ENCODE measurements at places on chromosomes 3 and 15.

GRCh38 chr3:170499562-170500156, 81.0 kb downstream of the CLDN11 start:
- DNase-seq, result peak; percentile 38

DNA sequence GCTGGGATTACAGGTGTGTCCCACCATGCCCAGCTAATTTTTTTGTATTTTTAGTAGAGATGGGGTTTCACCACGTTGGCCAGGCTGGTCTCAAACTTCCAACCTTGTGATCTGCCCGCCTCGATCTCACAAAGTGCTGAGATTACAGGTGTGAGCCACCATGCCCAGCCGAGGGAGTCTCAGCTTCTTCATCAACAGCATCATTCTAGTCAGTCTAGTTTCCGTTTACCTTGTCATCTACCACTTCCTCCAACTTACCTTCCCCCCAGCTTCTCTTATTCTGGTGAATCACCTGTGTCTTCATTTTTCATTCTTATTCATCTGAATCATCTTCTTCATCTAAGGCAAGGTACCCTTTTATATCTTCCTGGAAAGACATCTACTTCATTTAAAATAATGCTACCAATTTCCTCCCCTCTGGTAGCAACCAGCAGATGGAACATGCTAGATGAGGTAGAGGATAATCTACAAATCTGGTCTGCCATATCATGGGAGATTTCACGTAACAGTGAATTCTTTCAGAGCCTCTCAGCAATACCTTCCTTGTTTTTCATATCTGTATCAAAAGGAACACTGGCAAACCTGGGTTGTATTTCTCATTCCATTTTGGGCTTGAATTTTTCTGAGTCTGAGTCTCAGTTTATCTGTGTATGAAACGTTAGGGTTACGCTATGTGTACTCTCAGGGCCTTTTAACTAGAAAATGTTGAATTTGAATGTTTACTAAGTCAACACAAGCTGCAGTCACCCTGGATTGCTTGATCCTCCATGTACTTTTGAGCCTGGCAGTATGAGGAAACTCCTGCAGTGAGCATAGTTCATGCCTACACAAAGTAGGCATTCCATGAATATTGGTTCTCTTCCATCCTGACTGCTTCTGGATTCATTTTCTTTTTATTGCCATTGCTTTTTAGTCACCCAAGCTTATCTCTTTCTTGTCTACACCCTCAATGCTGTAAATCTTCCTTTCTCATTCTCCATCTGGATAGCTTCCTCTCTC, 16.8 kb downstream of the LPP start:
- DNase-seq, result no peak

- DNase-seq, result no peak
These were observed 96.3 kb downstream of the ZNF385D start for GRCh38 chr3:21654662-21655061.

GRCh38 chr15:39623529-39623931, 42.7 kb downstream of the THBS1 start:
- DNase-seq, result no peak

GRCh38 chr3:183277260-183277659, 24.2 kb downstream of the B3GNT5 start:
- DNase-seq, result no peak

DNA sequence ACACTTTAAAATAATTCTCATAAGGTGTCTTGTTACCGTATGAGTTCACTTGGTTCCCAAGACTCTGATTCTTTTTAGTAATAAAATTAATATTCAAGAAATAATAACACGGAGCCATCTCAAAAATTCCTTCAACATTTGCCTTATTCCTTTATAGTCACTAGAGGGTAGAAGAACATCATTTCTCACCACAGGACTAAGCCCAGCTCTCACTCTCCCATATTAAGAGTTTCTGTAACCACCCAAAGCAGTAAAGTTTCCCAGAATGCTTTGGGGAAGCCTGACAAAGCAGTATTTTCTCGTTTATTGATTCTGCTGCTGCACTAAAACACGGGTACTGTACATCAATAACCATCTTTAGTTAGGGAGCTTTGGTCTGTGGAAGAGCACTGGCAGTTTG, 114.9 kb downstream of the MCTP2 start:
- DNase-seq, result no peak

GRCh38 chr3:48475188-48475587, 28.7 kb downstream of the ATRIP start:
- no peak for DNase-seq

GRCh38 chr3:30671527-30672286, 65.3 kb downstream of the TGFBR2 start:
- no peak for DNase-seq

- DNase-seq, result no peak
These were observed 115.2 kb upstream of the STT3B start for GRCh38 chr3:31417486-31417885.

- DNase-seq, result no peak
These were observed 71.5 kb upstream of the KLF13 start for GRCh38 chr15:31255176-31255510.

- no peak for DNase-seq
These were observed 161.6 kb downstream of the SLC9A9 start for GRCh38 chr3:143686638-143687197.

- DNase-seq, result no peak
These were observed 156.6 kb downstream of the MECOM start for GRCh38 chr3:169506956-169507355.

- DNase-seq, result no peak
These were observed at the start of gene STRA6 for GRCh38 chr15:74202452-74203401. TSS of gene STRA6 (minus strand) at chr15:74202787. CDS start at chr15:74202267, 520 bp downstream.

GRCh38 chr15:22956257-22956977, 23.8 kb downstream of the CYFIP1 start:
- no peak for DNase-seq

GRCh38 chr3:196868297-196868661, 559 bp downstream of the SENP5 start:
- DNase-seq, result peak; percentile 45

GRCh38 chr3:71066356-71066755, 517.2 kb downstream of the FOXP1 start:
- DNase-seq, result no peak

DNA sequence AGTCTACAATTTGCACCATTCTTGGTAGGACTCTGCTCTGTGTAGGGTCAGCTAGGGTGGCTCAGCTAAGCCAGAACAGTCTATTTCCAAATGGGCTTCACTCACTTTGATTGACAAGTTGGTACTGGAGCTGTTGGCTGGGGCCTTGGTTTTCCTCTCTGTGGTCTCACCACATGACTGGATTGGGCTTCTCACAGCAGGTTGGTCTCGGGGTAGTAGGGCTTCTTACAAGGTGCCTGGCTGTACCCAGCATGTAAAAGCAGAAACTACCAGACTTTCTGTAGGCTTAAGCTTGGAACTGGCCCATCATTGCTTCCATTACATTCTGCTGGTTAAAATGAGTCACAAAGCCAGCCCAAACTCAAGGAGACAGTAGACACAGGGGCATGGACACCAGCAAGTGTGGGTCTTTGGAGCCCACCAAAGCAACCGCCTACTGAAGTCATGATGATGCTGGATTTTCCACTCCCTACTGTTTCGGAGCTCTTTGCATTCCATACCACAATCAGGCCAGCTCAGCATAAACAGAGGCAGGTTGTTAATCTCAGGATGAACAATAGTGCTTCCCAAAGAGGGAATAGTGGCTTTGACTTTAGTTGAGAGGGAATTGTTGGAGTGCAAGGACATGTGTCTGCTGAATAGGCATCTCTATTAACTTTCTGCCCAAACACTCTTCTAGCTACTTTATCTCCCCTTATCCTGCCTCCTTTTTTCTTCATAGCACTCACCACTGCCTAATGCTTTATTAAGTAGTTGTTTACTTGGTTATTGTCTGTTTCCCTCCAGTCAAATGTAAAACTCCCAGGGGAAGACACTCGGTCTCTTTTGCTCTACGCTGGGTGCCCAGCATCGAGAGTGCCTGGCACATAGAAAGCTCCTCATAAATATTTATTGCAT, 78.0 kb upstream of the RARB start:
- DNase-seq, result no peak

DNA sequence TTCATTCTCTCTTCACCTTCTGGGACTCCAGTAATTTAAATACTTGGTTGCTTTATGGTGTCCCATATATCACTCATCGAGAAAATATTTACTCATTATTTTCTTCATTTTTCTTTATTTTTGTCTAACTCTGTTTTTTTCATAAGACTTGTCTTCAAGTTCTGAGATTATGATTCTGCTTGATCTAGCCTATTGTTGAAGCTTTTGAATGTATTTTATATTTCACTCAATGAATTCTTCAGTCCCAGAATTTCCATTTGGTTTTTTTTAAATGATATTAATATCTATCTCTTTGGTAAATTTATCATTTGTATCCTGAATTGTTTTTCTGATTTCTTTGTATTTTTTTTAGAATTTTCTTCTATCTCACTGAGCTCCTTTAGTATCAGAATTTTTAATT, 117.0 kb downstream of the LRRK1 start:
- DNase-seq, result no peak

DNA sequence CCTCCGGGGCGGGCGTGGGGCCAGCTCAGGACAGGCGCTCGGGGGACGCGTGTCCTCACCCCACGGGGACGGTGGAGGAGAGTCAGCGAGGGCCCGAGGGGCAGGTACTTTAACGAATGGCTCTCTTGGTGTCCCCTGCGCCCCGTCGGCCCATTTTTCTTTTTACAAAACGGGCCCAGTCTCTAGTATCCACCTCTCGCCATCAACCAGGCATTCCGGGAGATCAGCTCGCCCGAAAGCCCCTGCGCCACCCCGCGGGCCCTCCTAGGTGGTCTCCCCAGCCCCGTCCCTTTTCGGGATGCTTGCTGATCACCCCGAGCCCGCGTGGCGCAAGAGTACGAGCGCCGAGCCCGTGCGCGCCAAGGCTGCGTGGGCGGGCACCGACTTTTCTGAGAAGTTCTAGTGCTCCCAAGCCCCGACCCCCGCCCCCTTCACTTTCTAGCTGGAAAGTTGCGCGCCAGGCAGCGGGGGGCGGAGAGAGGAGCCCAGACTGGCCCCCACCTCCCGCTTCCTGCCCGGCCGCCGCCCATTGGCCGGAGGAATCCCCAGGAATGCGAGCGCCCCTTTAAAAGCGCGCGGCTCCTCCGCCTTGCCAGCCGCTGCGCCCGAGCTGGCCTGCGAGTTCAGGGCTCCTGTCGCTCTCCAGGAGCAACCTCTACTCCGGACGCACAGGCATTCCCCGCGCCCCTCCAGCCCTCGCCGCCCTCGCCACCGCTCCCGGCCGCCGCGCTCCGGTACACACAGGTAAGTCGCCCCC, at the start of gene THBS1:
Gene THBS1 (plus strand): TSS at position 595 of the 757 bp plus-strand sequence. CDS start 779 bp downstream, outside the sequence.
- no peak for DNase-seq

DNA sequence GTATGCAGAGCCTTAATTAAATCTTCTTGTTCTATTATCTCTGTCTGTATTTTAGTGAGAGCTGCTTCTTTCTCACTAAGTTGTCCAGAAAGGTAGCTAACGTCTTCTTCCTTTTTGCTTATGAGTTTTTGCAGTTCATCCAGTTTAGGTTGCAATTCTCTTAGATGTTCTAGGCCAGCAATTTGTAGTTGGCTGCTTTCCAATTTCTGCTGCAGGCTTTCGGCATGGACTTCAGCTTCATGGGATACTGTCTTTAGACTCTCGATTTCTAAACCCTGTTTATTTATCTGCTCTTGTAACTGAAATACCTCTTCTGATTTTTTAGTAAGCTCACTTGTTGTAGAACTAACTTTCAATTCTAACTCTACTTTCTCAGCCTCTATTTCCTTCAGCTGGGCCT, 35.5 kb upstream of the HCLS1 start:
- no peak for DNase-seq

- no peak for DNase-seq
These were observed 39.9 kb upstream of the LDHAL6B start for GRCh38 chr15:59166601-59167265.

GRCh38 chr15:32676169-32676568, 34.7 kb downstream of the SCG5 start:
- DNase-seq, result no peak

DNA sequence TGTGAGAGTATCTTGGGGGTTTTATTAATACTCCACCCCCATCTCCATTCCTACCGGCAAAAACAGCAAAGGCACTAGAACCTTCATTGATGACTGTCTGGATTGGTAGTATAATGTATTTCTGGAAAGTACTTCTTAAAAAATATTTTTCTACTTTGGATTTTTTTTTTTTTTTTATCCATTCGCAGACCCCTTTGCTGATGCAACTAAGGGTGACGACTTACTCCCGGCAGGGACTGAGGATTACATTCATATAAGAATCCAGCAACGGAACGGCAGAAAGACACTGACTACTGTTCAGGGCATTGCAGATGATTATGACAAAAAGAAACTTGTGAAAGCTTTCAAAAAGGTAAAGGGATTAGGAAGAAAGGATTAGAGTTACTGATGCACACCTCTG, 1.2 kb downstream of the EIF1B start:
- no peak for DNase-seq

GRCh38 chr3:29011966-29012365, 268.9 kb upstream of the RBMS3 start:
- no peak for DNase-seq

DNA sequence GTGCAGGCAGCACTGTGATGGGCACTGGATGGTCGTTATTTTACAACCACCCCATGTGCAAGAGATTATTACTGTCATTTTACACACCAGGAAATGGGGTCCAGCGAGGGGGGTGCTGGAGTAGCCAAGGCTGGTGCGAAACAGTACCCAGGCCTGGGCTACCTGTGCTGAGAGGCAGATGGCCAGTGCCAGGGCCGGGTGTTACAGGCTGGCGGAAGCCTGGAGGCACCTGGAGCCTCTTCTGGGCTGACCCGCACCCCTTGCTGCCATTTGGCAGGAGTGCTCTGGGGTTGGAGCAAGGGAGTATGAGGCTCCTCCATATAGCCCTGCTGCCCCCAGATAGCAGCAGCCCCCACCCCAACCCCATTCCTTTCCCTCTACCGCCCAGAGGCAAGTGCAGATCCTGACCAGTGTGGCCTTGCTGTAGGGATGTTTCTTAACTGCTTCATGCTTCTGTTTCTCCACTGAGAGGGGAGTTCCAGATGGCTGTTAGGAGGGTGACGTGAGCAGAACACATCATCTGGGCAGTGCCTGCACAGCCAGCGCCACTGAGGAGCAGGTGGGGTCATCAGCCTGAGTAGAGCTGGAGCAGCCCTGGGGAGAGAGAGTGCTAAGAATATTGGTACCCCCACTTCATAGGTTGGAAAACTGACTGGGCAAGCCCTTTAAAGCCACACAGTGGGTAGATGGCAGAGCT, 15.3 kb downstream of the SNX33 start:
- no peak for DNase-seq

DNA sequence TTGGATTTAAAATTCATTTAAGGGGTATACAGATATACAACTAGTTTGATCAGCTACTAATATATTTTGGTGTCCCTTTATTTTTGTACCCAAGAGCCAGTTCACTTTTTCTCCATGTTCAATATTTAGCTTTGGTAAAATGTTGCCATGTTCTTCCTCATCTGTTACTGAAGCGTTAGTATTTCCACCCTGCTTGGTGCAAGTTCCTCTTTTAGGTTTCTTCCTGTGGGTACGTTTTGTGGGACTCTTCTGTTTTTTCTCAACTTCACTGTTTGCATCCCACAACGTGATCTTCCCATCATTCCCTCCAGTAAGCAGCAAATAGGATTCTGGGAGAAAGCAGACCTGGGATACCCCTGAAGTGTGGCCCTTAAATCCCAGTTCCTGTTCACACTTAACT, 14.1 kb downstream of the WDR53 start:
- DNase-seq, result no peak

- DNase-seq, result peak; percentile 48
These were observed 4.5 kb downstream of the PLXNB1 start for GRCh38 chr3:48425281-48425812.
